ENCODE measurements at places on chromosomes 12 and 14.

- DNase-seq, result no peak
These were observed 76.4 kb upstream of the TMEM132C start for GRCh38 chr12:128190614-128191013.

GRCh38 chr14:79284621-79285020 lies 926.7 kb downstream of the DIO2 start:
- no peak for DNase-seq

DNA sequence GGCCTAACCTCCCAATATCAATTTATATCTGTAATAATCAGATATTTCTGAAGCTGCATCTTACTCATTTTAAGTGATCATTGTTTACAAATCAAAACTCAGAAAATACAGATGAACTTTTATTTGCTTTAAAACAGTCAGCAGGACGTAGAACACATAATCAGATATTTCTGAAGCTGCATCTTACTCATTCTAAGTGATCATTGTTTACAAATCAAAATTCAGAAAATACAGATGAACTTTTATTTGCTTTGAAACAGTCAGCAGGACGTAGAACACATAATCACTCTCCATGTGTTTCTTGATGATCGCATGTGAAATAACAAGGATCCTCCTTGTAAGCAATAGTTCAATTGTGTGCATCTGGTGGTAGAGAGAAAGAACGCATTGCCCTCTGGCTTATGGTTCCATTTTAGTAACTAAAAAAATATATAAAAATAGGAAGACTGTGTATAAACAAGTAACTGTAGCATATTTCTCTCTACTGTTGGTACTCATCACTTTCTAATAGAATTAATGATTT lies 15.0 kb upstream of the TMTC2 start:
- no peak for DNase-seq

GRCh38 chr12:127308148-127308547 lies 958.8 kb upstream of the TMEM132C start:
- DNase-seq, result no peak

GRCh38 chr14:86491743-86492142 lies 961.8 kb downstream of the FLRT2 start:
- peak; percentile 18 for DNase-seq

DNA sequence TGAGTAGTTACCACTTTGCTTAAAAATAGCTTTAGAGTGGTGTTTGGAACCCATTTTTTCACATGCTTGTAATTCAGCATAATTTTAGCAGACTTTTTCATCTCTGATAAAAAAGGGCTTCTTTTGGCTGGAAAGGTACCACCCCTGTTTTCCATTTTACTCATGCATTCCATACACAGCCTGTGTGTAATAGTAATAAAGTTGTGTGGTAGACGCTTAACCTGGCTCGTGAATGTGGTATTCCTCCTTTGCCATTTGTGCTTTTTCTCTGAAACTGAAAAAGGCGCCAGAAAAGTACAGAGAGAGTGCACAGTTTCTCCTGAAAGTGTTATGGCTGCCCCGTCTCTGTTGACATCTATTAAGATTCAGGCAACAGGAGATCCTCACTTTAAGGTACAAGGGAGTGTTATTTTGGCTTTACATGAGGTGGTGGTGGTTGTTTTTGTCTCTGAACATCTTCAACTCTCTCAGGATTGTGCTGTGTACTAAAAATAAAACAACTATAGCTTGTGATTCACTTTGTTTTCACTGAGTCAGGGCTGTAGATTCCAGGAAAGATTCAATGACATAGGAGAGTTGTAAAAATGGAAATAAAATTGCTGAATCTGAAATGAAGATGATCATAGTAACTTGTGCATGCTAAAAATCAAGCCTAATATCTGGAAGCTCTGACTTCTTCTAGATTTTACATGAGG lies 45.6 kb upstream of the MIS18BP1 start:
- no peak for DNase-seq

DNA sequence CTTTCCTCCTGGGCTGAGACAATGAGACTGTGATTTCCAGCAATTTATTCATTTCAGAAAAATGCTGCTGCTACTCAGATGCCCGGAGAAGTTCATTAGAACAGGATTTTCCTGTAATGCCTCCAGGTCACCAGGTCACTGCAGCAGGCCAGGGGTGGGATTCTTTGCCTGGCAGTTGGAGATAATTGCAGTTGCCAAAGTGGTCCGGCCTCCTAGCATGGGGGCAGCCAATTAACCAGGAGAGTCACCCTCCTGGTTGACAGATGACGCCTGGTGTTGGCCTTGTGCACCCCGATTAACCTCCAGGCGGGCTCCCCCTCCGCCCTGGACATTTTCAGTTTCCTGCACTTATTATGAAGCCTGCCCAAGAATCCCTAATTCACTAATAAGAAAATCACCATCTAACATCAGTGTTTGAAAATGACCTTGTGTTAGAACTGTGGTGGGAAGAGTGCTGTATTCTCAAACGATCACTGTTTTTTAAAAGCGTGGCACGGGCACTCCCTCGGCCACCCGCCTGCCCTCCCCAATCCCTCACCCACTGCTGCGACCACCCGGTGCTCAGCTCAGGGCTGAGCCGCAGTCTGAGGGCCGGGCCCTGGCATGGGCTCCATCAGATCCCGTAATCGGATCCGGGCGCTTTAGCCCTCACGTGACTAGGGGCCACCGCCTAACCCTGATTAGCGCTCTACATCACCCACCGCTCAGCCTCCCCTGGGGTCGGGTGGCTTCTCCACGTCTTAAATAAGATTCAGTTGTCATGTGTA lies 12.9 kb downstream of the RIMBP2 start:
- no peak for DNase-seq

DNA sequence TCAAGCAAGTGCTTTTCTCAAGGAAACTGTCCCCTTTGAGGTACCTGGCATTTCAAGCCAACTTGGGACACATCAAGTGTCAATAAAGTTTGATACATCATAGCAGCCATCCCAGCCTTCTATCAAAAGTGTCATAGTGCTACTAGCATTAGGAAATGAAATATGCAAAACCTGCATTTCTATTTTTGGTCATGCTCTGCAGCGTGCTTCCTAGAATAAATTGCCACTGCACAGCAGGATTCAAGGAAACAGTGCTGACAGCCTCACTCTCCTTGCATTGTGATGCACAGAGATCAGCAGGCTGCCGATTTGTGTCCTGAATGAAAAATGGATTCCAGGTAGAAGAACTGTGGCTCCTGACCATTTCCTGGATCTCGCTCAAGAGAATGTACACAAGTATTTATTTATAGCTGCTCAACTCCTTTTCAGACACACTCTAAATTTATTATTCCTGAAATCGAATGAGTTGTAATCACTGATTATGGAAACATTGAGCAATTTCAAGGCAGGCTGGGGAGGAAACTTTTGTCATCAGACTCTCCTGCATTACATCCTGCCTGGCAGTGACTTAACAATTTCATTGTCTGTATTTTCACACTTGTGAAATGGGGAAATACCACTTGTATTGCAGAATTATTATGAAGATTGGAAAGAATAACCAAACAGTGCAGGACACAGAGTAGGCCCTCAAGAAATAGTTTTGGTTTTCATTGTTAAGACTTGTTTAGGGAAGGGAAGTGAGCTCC lies 120.9 kb downstream of the SLC38A6 start:
- DNase-seq, result no peak
